ENCODE measurements at places on chromosomes 13 and 19.

GRCh38 chr19:12117201-12117970 is 22.8 kb downstream of the ZNF20 start:
- DNase-seq, result no peak

DNA sequence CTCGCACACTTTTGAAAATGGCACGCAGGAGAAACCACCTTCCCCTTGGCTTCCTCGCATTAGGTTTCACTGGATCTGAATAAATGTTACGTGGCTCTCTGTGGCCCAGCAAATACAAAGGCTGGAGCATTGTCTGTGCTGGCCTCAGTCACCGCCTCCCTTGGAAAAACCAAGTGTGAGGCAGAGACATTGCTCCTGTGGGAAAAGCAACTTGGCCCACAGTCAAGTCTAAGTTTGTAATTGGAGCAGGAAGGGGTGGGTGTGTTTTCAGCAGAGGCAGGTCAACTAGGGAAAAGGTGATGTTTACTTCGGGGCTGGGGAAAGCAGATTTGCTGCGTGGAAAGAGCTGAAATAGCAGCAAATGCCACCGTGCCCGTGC is 101.6 kb downstream of the IRS2 start:
- DNase-seq, result no peak

DNA sequence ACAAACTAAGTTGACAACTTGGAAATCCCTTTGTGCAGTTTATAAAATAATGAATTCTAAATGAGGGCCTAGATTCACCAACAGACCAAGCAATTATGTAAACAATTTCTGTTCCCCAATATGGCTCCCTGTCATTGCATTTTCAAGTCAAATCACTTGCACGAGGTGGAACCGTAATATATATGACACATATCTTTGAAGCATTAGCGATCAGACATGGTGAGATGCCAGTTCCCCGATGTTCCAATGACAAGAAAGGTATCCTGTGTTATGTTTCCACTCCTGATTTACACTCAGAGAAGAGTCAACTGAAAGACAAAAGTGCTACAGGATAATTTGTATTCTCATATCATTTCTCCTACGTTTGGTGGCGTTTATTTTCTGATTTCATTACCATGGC is 108.5 kb upstream of the TDRD3 start:
- DNase-seq, result no peak

- DNase-seq, result no peak
Measured at GRCh38 chr13:106683179-106683578, 115.2 kb upstream of the ARGLU1 start.

All from HFFc6 (cell line).